ENCODE measurements at places on chromosomes 2 and 18.

GRCh38 chr2:50443288-50443687 lies 588.6 kb downstream of the NRXN1 start:
- DNase-seq: no peak

GRCh38 chr2:70994009-70994698 lies 519 bp downstream of the TEX261 start:
- no peak for DNase-seq

- DNase-seq: no peak
These were observed 50.1 kb upstream of the WDR75 start for GRCh38 chr2:189391201-189391600.

- no peak for DNase-seq
These were observed 66.9 kb upstream of the SMAD2 start for GRCh38 chr18:47997338-47997780.

- peak; percentile 37 for DNase-seq
These were observed 514 bp downstream of the BCL2L11 start for GRCh38 chr2:111121028-111121827.

DNA sequence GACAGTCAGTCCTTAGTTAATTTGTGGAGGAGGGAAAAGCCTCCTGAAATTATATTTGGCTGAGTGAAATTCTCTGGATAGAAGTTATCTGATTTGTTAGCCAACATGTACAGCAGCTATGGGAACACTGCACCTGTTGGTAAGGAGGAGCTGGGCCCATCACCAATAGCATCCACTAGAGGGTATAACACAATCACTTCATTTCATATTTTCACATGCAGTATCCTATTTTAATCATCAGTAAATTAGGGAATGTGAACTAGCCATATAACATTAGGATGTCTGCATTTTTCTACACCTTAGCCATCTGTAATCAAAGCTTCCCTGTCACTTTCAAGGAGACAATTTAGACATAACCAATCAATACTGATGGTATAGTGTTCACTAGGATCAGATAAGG lies 818.4 kb upstream of the CDH2 start:
- DNase-seq: no peak

DNA sequence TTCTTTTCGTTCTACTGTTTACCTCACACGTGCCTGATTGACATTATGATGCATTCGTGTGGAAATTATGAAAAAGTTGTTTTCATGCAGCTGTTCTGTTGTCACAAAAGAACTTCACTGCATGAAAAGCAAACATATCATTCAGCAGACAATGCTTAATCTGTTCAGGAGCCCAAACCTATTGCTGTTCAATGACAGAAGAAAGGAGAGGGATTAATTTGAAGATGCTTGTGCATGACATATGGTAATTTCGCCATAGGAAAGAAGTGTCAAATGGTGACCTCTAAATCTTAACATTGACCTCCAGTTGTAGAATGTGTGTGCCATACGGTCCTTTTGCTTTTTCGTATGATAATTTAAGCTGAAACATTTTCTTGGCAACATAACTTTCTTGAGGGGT lies 124.5 kb downstream of the WDR7 start:
- DNase-seq: no peak

GRCh38 chr2:31404827-31405226 lies 9.7 kb downstream of the XDH start:
- DNase-seq: no peak

- no peak for DNase-seq
These were observed 132.3 kb upstream of the DLX2 start for GRCh38 chr2:172234716-172235691.

DNA sequence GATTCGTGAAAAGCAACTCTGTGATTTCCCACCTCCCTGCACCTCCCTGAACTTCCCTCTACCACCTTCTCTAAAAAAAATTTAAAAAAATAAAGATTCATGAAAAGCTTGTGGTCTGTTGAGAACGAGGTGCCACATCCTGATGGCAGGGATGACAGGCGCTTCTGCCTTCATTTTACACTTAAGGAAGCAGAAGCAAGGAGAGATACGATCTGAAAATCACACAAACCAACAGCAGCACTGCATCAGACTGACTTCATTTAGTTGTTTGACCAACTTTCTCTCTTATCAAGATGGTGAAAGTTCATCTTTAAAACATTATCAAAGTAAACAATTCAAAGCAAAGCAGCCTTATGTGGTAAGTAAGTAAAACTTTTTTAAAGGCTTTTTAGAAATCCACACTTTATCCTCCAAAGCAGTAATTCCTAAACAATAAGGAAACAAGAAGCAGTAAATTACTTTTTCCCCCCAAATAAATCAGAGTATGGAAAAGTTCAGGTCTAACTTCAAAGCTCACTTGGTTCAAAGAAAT lies 15.5 kb downstream of the WDFY1 start:
- DNase-seq: no peak

DNA sequence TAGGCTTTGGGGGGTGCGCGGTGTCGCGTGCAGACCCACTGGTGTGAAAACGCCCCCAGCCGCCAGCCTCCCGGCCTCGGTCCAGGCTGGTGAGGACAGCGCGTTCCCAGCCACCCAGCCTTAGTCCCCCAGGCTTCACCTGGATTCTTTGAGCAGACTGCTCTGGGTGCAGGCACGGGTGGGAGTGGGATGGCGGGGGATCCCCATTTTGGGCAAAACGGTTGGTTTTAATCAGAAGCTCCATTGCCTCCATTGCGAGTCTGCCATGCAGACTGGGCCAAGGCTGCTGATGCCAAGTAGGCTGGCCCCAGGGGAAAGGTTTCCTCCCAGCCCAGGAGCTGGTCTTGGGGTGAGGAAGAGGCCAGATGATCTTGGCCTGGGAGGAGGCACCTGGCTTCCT lies 445 bp downstream of the MLPH start:
- DNase-seq: no peak

DNA sequence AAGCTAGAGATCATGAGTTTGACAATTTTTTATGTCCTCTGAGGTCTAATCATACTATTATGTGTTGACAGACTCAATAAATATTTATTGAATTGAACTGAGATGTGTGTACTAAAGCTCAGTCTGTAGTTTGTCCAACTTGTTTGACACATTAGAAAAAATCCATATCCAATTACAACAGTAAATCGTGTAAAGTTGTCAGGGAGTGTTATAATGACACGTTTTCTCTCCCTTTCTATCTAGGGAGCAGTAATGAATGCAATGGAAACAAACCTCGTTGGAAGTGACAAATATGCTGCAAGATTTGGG lies 28.4 kb downstream of the ITGA4 start:
- no peak for DNase-seq

DNA sequence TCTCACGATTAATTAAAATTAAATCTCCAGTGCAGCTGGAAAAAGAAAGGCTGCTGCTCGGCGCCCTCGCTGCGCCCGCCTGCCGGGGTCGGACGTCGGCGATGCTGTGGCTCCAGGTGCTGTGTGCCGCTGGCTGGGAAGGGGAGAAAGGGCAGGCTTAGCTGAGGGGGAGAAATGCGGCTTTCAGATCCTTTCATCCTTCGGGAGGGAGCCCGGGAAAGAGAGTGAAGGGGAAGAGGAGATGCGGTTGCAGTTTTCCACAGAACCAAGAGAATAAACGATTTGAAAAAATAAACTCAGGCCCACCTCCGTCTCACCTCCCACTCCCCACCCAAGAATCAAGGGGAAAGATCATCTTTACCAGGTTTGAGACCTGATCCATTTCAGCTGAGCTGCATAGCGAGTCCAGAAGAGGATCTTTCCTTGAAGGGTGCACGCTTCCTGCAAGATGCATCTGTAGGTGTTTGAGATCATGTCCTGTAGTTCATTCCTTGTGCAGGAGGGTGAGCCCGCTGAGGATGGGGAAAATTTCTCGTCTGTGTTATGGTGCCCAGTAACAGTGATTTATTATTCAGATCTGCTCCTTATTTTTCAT lies 495 bp downstream of the TMEM169 start:
- no peak for DNase-seq

GRCh38 chr2:56380861-56381260 lies 197.1 kb downstream of the CCDC85A start:
- no peak for DNase-seq

DNA sequence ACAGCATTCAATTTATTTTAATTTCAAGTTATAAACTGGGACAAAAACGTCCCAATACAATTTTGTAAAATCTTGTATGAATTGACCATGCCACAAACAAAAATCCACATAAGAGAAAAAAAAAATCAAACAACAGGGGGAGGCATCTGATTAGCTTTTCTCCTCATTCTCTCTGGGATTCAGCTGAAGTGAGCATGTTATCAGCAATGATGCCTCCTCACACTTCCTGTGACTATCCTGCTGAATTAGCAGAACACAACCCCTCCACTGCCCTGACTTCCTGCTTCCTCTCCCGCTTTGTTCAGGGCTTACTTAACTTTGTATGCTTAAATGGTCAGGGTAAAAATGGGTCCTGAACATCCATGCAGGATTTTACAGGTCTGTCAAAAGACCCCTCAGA lies 132.2 kb upstream of the ITGB6 start:
- DNase-seq: no peak

DNA sequence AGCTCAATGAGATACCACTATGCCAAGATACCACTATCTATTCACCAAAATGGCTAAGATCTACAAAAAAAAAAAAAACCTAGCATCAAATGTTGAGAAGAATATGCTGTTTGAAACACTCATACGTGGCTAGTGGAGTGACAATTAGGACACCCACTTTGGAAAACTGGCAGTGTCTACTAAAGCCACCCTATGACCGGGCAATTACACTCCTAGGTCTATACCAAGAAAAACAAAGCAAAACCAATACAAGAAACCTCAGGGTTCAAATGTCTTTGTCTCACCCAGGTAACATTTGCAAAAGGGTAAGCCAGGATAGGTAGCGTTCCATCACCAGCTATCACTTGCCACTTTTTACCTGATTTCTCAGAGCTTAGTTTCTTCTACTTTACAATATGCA lies 123.6 kb upstream of the CAB39 start:
- DNase-seq: no peak

- DNase-seq: no peak
These were observed 9.2 kb upstream of the LRPPRC start for GRCh38 chr2:44004735-44005602.

GRCh38 chr18:35501369-35501768 lies 3.6 kb upstream of the INO80C start:
- no peak for DNase-seq
